ENCODE measurements at places on chromosomes 1 and 21.

DNA sequence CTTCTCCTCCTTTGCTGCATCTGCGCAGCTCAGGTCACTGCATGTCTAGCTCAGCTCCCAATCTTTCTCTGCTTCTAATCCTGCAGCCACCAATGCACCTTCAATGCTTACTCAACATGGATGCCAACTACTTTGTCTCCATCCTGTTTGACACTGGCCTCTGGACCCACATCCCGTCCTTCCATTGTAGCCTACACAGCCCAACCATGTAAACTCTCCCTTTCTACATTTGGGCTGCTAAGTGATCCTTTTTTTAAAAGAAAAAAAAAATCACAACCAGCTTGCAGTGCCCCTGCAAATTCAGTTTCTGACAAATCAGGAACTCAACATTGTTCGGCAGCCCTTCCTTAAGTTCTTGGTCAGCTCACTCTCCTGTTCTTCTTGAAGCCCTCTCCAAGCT lies 9.4 kb upstream of the CRABP2 start:
- DNase-seq, result no peak

- no peak for DNase-seq
Measured at GRCh38 chr1:202004711-202005110, 5.7 kb upstream of the ELF3 start.

- DNase-seq, result no peak
Measured at GRCh38 chr1:201050515-201051277, 27.2 kb upstream of the KIF21B start.

GRCh38 chr1:228005511-228006033 lies 1.2 kb upstream of the WNT3A start:
- no peak for DNase-seq

- no peak for DNase-seq
Measured at GRCh38 chr1:63547621-63548294, 24.4 kb downstream of the EFCAB7 start.

DNA sequence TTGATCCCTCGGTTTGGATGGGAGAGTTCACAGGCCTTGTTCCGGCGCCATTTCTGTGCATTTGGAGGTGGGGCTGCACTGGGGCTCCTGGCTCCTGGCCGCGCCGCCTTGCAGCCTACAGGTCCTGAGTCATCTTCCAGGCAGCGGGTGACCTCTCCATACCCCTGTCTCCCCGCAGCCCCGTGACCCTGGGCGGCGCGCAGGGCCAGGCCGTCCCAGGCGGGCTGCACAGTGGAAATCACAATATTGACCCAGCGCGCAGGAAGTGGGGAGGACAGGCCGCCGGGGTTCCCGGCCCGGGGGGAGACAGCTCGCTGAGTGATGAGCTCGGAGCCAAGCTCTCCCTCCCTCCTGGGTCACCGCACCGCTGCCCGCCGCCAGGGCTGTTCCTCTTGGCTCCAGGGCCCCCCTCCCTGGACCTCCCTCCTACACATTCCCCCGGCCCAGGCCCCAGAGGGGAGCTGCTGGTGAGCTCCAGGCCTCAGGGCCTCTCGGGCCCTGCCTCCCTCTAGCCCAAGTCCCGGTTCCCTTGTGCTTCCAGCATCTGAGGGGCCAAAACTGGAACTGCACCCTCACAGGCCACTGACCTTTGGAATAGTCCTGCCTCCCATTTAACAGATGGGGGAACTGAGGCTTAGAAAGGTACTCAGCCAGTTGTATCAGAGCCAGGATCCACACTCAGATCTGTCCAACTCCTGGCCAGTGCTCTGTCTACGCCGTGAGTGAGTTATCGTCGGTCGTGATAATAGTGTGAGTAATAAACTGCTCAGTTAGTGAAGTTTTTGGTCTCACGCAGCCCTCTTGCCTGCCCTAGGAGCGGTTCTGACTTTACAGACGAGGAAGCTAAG lies 142.9 kb upstream of the WNT4 start:
- DNase-seq, result no peak

- no peak for DNase-seq
Measured at GRCh38 chr1:84370266-84370665, 28.0 kb upstream of the DNASE2B start.

DNA sequence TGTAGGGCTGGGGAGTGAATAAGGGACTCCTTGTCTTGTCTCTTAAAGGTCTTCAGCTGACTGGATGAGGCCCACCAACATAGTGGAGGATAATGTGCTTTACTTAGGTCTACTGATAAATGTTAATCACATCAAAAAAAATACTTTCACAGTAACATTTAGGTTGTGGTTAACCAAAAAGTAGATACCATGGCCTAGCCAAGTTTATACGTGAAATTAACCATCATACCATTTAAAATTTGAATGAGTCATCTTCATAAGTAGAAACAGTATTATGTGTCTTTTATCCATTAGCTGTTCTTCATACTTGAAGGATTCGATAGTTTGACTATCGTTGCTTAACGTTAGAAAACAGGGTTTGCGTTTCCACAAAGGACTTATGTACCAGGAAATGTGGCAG lies 80.9 kb downstream of the MTR start:
- no peak for DNase-seq

GRCh38 chr1:180119837-180120236 lies 34.8 kb upstream of the QSOX1 start:
- DNase-seq, result no peak

DNA sequence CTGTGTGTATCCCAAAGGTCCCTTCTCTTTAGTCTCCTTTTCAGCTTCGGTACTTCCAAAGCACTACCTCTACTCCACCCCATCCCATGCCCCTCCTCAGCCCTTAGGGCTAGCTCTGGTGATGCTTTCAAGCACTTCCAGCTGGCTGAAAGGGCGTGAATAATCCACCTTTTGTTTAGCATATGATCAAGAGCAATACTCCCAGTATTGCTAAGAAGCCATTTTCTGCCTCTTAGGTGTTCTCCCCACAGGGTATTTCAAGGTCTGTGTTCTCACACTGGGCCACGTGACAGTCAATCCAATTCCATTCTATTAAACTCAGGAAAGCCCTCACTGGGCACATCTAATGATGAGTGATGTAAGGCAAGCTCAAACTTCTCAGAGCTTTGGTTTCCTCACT lies 298.5 kb upstream of the PROX1 start:
- DNase-seq, result no peak

- no peak for DNase-seq
Measured at GRCh38 chr1:166283600-166283999, 116.8 kb upstream of the FAM78B start.

- no peak for DNase-seq
Measured at GRCh38 chr1:169005776-169006175, 100.7 kb upstream of the ATP1B1 start.

GRCh38 chr1:146036965-146037646 lies 15.6 kb upstream of the HJV start:
- peak; percentile 83 for DNase-seq

- DNase-seq, result no peak
Measured at GRCh38 chr1:38656726-38657125, 202.8 kb downstream of the RRAGC start.

DNA sequence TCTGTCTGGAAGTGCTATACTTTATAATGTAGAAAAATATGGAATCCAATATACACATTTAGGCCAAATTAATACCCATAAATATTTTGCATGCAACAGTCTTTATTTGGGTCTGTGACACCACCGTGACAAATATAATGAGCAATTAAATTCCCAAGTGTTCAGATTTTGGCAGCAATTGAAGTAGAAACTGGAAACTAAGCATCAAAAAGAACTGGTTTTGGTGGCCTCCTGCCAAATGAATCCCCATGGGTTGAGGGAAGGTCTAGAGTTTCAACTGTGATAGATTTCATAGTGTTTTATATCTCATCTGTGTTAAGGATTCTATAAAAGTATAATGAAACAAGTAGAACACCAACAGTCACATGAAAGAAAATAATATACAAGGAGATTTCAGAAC lies 88.4 kb downstream of the DPYD start:
- no peak for DNase-seq

DNA sequence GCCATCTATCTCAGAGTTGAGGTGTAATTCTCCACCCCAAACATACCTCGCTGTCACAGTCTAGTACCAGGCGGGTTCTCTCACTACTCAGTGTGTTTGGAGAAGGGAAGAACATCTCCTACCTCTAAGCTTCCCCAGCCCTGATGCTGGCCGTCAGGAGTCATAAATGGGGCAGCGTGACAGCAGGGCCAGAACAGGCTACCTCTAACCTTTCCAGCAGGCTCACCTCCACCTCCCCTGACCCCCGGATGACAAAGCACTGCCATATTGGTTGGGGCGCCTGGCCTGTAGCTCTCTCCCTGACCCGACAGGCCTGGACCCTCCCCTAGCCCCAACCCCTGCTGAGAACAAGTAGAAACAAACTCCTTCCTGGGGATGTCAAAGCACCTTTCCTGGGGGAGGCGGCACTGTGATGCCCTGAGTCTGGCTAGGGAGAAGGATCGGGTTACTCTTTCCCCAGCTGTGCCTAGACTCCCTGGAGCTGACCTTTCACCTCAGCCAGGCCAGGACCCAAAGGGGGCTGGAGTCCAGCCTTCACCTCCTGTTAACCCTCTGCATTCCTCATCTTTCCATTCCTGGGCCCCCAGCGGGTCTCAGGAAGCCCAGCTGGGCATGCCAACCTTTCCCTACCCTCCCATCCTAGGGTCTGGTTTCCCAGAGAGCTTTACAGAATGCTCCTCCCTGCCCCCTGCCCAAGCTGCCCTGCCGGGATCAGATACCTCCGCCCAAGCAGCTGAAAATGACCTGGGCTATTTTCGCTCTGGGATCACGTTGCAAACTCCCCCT lies 34.2 kb downstream of the AHDC1 start:
- peak; percentile 68 for DNase-seq

GRCh38 chr1:172255223-172255560 lies 165.3 kb upstream of the C1orf105 start:
- no peak for DNase-seq

- no peak for DNase-seq
Measured at GRCh38 chr1:1428174-1428573, 7.1 kb upstream of the ANKRD65 start.

- DNase-seq, result peak; percentile 73
Measured at GRCh38 chr1:165235155-165235776, 121.2 kb downstream of the LMX1A start.

GRCh38 chr1:107515702-107516101 lies 374.9 kb downstream of the NTNG1 start:
- DNase-seq, result no peak

DNA sequence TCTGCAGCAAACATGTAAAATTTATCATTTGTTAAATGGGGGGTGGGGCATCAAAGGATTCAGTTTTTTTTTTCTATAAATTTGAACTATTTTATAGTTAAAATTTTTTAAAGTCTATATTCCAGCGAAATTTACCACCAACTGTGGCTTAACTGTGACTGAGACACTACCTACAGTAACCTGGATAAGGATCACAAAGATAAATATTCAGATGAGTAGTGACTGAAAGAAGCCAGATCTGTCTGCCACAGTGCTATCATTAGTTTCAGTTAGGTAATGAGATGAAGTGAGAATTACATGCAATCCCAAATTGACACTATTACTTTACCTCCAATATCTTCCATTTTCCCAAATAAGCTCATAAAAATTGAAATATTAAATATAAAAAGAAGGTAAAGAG lies 5.4 kb downstream of the SPATA6 start:
- DNase-seq, result no peak

- no peak for DNase-seq
Measured at GRCh38 chr21:28952686-28953085, 40.0 kb downstream of the LTN1 start.

GRCh38 chr1:13817906-13818305 lies 117.9 kb downstream of the PRDM2 start:
- no peak for DNase-seq

DNA sequence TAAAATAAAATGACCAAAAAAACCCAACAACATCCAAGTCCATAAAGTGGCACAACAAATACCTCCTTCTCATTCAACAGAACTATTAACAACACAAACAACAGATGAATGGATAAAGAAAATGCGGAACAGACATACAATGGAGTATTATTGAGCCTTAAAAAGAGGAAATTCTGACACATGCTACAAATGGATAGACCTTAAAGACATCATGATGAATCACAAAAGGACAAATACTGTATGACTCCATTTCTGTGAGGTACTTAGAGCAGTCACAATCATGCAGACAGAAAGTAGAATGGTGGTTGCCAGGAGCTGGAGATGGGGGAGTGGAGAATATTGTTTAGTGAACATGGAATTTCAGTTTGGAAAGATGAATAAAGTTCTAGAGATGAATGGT lies 42.6 kb downstream of the EYA3 start:
- no peak for DNase-seq

DNA sequence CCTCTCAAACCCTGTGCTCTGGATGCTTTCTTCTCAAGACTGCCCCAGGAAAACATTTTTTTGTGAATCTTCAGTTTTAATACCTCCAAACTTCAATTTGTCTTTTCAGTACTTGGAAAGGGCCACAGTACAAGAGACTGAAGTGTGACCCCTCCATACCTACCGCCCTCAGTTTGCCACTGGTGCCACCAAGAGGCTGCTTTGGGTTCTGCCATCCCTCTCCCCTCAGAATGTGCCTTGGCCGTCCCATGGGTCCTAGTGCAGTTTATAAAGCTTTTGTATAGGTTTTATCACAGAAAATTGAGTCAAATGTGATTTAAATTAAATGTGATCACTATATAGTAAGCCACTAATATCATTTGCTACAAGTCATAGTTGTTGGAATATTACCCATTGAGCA lies 60.8 kb upstream of the PGD start:
- peak; percentile 41 for DNase-seq

- no peak for DNase-seq
Measured at GRCh38 chr1:101262630-101263348, 26.0 kb downstream of the S1PR1 start.

DNA sequence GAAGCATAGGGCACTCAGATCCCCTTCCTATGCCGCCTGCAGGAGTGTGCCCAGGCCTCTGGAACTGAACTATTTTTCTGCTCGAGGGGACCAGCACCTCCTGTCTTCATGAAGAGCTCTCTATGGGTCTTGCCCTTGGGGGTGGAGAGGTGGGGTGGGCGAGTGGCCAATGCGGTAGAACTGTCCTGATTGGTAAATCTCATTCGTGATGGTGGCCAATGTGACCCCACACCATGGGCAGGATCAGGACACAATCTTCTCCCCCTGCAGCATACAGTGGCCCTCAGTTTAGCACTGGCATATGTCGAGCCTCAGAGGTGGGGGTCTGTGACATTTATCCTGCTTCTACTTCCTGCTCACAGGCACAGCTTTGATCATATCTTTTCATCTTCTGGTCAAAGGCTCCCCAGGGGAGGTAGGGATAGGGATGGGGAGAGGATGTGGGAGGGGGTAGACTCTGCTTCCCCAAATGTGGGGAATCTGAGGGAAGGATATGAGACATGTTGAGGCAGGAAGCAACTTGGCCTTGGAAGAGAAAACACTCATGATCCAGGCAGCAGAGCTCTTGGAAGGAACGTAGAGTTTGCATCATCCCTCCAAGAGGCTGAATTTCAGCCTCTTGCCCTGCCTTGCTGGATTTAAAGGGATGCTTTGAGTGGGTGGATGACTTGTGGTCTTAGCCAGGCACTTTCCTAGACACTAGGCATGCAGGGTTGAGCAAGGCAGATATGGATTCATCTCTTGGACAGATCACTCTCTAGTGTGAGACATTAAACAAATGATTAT lies 81.8 kb downstream of the LAMC2 start:
- no peak for DNase-seq
